GM23338 (cell line): ENCODE measurements at places on chromosomes 11 and 22.

DNA sequence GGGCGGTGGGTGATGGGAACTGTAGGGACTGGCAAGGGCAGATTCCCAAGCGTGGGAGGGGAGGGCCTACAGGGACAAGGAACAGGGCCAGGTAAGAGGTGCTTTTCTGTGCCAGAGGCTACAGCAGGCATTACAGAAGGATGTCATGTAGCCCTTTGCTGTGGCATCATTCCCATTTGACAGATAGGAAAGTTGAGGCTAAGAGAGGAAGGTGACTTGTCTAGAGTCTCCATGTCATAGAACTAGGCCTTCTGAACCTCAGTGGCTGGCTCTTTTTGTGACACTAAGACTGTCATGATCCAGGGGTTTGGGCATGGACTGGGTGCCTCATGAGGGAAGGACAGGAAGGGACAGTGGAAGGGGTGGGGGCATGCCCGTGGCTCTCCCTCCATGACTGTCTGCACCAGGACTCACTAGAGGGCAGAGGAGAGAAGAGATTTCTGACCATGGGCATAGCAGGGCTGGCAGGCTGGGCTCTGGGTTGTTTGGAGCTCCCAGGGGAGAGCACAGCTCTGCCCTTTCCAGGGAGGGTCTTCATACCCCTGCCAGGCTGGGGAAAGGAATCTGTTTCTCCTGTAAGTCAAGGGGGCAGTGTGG lies 3.2 kb downstream of the MMP11 start:
- DNase-seq = no peak

DNA sequence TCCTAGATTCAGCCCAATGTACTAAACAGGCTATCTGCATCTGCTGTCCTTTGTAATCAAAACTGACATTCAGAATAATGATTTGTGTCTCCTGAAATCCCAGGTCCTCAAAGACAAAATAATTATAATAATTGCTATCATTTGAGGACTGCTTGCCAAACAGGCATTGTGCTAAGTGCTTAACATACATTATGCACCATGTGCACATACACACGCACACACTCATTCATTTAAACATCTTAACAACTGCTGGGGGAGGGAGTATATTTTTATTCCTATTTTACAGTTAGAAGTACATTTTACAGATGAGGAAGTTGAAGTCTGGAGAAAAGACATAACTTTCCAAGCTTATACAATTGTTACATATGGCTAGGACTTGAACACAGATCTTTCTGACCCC lies 308.0 kb upstream of the ZC3H12C start:
- no peak for DNase-seq

GRCh38 chr11:102144357-102145355 lies 34.4 kb downstream of the YAP1 start:
- DNase-seq = no peak

DNA sequence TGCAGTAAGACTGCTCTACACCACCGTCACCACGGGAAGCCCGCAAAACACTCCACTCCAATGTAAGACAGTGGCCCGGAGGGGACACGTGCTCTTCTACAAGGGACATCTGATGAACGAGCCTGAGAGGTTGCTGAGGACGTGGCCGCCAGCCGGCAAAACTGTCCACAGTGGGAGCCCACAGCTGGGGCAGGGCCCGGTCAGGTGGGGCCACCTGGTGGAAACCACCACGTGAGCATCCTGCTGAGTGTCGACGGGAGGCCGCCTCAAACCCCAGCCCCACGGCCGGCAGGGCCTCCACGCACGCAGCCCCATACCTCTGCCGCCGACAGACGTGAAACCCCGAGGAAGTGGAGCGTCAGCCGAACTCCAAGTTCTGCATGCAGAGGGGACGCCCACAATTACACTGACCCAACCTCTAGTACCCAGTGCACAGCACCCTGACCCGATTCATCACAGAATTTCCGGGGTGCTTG lies 42.6 kb downstream of the BRD1 start:
- DNase-seq = no peak
